ENCODE measurements at places on chromosomes 1 and 21.

GRCh38 chr1:229661022-229661877 is 35.2 kb downstream of the URB2 start:
- peak; percentile 24 for DNase-seq

DNA sequence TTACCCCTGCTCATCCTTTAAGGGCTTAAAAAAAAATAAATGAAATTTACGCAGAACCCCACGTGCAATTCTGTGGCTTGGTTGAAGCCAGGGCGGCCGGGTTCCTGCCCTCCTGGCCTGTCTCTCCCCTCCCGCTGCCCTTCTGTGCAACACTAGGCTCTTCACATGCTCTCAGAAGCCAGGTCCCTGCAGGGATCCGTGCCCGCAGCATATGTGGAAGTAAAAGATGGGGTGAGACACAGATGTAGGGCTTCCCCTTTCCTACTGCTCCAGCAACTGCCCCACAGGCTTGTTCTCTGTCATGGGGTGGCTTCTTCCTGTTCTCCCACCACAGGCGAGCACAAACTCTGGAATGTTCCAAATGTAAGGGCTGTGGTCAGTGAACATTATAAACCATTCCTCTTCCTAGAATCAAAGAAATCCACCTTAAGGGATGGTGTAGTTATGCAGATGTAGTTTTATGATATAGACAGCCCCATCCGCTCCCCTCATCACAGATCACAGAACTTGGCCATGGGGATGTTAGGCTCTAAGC is 535.4 kb downstream of the KIF26B start:
- DNase-seq = no peak

GRCh38 chr1:2432441-2432844 is 20.1 kb upstream of the PEX10 start:
- DNase-seq = no peak

GRCh38 chr1:118185084-118185832 is at the start of gene SPAG17:
Gene SPAG17, minus strand, starts transcription at chr1:118185228. Its CDS starts 71 bp downstream, at chr1:118185157.
- no peak for DNase-seq

DNA sequence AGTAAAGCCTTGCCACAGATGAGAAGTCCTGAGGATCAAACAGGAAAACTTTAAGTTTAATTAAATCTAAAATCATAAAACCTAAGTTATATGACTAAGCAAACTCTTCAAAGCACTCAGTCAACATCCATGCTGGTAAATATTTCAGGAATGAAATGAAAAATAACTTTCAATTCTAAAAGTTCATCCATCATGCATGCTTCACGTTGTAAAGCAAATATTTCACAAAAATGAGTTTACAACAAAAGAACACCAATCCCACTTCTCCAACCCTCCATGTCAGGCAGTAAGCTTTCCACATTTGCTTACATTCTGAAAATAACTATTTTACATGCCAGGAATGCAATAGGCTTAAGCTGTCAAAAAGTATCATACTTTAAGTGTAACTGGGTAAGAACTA is 16.8 kb downstream of the APP start:
- no peak for DNase-seq

All from RKO (cell line).